ENCODE measurements at places on chromosomes 1 and 21.
A peak's percentile ranks its signal among the peaks of the same experiment; 100 is the strongest.

GRCh38 chr1:116832932-116833578, 76.7 kb upstream of the PTGFRN start:
- no peak for DNase-seq

- no peak for DNase-seq
Observed at GRCh38 chr1:89600451-89601224, 32.3 kb upstream of the LRRC8C start.

DNA sequence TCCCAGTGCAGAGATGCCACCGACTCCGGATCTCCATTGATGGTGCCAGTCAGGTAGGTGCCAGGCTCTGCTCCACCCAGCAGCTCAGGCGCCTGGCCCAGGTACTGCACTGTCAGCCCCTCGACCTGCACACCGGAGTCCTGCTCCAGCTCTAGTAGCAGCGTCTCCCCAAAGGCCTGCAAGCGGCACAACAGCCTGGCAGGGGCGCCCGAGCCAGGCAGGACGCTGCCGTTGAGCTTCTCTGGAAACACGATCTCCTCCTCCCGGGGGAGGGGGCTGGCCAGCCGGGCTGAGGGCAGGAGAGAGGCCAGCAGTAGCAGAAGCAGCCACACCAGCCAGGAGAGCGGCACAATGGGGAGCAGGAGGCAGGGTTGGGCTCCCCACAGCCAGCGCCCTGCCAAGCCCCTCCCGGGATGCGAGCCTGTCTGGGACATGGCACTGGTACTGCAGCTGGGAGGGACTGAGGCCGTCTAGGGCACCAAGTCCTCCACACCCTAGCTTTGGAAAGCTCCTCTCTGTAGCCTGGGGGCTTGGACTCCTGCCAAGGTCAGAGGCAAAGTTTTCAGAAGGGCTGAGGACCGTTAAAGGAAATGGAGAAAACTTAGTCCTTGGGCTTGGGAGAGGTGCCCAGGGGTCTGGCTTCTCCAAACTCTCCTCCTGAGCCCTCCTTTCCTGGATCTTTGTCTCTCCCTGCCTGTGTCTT, 509 bp downstream of the ADAMTS4 start:
- DNase-seq, result no peak

- DNase-seq, result peak; percentile 17
Observed at GRCh38 chr1:21764615-21765423, 18.1 kb downstream of the USP48 start.

- DNase-seq, result no peak
Observed at GRCh38 chr1:7019510-7019909, 234.3 kb downstream of the CAMTA1 start.

GRCh38 chr1:183872403-183872802, 67.5 kb downstream of the RGL1 start:
- no peak for DNase-seq

GRCh38 chr1:11187931-11188330, 1.2 kb upstream of the ANGPTL7 start:
- no peak for DNase-seq
